H7 (cell line): ENCODE measurements at places on chromosomes 3 and 15.

DNA sequence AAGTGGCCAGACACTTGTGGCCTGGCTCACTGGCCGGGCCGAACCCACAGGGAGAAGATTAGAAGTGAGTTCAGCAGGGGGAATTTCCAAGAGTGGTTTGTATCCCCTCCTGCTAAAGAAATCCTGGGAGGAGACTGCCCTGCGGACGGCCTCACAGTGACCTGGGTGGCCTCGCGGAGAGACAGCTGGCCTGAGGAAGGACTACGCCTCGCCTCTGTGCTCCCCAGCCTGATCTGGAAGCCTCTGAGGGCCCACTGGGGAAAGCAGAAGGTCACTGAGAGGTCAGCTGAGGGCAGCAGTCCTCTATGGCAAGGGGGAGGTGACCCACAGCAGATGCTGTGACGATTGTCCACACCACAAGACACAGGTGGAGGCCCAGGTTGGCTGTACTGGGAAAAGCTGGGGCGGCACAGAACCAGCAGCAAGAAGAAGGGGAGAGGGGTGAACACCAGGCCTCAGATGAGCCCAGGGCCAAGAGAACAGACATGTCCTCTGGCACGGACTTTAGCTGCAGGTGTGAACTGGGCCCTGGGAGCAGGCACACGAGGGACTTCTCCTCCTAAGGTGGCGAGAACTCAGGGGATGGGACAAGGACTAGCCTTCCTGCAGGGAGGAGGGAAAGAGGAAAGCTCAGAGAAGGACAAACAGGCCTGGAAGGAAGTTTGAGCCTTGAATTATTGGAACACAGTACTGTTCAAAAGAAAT lies 37.2 kb upstream of the DLG1 start:
- DNase-seq, result no peak

GRCh38 chr3:153311541-153311940 lies 149.5 kb downstream of the RAP2B start:
- DNase-seq, result no peak

GRCh38 chr3:66348704-66349103 lies 127.9 kb downstream of the SLC25A26 start:
- DNase-seq, result no peak

- DNase-seq, result peak; percentile 65
Measured at GRCh38 chr3:196684548-196685407, 27.3 kb downstream of the CEP19 start.

DNA sequence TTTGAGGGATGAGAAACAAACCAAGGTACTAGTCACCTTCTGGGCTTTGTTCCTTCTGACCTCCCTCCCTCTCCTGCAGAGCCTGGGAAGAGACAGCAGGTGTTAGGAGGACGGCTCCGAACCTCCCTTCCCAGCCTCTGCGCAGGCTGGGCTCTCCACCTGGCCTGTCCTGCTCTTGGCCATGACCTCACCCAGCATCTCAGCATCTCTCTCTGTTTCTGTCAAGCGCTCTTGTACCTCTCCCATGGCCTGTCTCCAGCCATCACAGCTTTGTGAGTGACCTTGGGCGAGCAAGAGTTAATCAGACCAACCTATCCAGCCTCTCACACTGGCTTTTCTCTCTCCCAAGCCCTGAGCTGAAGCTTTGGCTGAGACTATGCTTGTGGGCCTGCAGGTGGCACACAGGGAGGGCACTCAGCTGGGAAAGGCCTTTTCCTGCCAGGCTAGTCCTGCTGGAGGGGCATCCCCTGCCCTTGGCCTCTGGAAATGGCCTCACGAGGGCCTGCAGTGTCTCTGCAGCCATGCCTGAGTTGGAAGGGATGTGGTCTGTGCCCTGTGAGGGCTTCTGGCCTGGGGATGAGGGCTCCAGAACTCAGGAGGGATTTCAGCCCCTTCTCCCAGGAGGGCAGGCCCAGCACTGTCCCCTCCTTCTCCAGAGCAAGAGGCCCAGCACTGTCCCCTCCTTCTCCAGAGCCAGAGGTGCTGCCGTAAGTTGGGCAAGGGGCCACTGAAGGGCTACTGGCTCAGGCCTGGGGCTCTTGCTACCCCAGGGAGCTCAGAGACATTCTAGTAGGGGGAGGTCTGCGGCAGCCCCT lies 2.1 kb downstream of the CHST13 start:
- DNase-seq, result no peak

GRCh38 chr3:115819785-115820384 lies 196.6 kb downstream of the GAP43 start:
- DNase-seq, result no peak

- no peak for DNase-seq
Measured at GRCh38 chr3:171711461-171712170, 98.7 kb downstream of the PLD1 start.

GRCh38 chr15:26891448-26892181 lies 24.8 kb downstream of the GABRA5 start:
- peak; percentile 88 for DNase-seq

- no peak for DNase-seq
Measured at GRCh38 chr3:27574438-27574795, 90.2 kb upstream of the SLC4A7 start.

DNA sequence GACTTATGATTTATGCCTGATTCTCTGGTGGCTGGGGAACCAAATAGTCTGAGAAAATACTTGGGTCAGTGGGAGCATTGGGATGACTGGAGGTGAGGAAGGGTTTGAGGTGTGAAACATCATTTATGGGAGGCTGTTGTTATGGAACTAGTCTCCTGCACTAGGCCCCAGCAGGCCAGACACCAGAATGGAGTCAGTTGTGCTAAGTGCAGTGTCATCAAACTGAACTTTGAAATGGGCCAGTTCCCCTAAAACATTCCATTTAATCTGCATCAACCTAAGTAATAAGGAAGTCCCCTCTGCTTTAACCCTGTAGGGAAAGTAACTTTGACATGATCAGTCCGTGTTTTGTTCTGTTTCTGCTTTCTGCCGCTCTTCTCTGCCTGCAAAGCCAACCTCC lies 44.9 kb upstream of the KLHL25 start:
- no peak for DNase-seq
